RWPE1 (cell line): ENCODE measurements at places on chromosomes 7 and 10.

- no peak for DNase-seq
These were observed 12.8 kb downstream of the CACNA2D1 start for GRCh38 chr7:82430500-82431465.

GRCh38 chr10:5573968-5574641 is 49.3 kb downstream of the CALML3 start:
- no peak for DNase-seq

GRCh38 chr10:76209135-76209534 is 777.7 kb downstream of the LRMDA start:
- no peak for DNase-seq

DNA sequence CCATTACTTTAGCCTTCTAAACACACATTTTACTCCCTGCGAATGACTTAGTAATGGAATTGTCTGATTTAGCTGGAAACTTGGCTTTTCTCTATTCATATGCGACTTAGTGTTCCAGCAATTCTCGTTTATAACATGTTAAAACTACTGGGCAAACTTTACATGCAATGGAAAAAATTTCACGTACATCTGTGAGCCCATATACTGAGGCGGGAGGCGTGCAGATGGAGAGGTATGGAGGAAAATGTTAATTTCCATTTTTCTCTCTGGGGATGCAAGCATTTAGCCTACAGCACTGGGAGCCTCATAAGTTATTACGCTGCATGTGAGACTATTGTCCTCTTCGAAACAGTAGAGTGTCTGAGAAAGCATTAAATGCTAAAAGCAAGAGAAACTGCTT is 591.5 kb upstream of the ANKRD30A start:
- DNase-seq = no peak

DNA sequence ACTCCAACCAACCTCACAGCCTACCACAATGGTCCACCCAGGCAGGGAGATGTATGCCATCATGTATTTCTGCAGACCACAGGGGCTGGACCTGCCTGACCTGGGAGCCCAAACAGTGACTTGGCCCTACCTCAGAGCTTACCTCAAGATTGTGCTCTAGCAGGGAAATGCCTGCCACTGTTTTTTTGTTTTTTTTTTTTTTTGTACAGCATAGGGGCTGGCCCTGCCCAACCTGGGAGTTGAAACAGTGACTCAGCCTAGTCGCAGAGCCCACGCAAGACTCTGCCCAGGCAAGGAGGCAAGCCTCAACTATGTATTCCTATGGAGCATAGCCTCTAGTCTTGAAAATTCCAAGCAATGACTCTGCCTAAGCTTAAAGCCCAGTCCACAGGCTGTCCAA is 39.3 kb upstream of the CDK6 start:
- peak; percentile 79 for DNase-seq

GRCh38 chr10:69043931-69044531 is 43.9 kb upstream of the SRGN start:
- no peak for DNase-seq

DNA sequence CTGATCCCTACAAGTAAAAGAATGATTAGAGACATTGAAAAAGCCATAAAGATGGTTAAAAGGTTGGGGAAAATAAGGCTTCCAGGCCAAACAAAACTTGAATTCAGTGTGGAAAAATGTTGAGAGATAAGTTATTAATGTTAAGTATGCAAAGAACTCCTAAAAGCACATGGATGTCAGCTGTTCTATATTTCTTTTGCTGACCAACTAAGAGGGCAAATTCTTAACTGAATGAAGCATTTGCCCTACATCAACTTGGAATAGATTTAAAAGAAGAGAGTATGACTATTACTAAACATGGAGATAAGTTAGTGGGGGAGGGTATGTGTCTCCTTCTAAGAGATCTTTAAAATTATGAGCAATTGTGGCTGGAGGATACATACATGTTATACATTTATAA is 124.8 kb downstream of the KIAA1217 start:
- DNase-seq = no peak
